ENCODE measurements at places on chromosomes 7 and 10.

- no peak for DNase-seq
These were observed 170.4 kb downstream of the FRMD4A start for GRCh38 chr10:14160299-14160698.

DNA sequence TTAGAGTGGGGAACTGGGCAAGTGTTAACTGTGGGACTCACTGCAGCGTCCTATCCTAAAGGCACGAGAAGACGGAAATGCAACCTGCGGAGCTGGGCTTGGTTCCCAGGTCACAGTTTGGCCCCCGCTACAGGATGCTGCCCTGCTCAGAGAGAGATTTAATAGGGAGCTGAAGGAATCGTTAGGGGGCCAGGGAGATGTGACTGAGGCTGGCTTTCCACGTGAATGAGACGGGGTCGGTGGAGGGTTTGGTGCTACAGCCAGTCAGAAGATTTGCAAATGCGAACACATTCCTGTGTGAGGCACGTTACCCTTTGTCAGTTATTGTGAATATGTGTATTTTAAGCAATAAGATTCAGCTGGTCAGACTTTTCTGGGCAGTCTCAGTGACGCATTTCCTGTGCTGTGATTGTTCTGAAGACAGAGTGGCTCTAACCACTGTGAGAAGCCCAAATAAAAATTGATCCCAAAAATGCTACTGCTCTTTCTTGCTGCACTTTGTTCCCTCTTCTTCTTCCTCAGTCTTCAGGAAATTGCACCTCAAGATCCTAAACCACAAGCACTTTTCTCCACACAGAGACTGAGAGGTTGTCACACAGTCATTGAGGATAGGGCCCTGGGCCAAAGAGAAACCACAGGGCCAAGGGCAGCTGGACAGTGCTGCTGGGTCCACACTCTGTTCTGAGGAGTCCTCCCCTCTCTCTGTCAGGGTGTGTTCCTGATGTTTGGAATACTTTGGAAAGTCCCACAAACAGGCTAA, 21.2 kb downstream of the CYP17A1 start:
- DNase-seq = no peak

DNA sequence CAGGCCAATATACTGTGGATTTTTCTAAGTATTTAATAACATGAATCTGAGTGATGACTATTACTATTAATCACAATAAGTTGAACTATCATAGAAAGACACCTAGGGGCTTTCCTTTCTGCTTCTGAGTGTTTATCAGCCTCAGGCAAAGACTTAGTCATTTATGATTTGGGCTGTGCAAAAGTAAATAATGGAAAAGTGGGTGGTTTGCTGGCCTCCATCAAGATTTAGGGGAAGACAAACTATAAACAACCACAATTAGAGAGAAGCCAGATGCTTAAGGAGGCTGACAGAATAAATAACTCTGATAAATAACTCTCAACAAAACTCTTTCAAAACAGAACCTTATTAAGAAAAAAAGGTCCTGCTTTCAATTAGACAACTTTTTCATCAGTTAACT, 64.7 kb downstream of the MACC1 start:
- no peak for DNase-seq

- DNase-seq = no peak
These were observed 22.9 kb downstream of the GSAP start for GRCh38 chr7:77393261-77393660.

DNA sequence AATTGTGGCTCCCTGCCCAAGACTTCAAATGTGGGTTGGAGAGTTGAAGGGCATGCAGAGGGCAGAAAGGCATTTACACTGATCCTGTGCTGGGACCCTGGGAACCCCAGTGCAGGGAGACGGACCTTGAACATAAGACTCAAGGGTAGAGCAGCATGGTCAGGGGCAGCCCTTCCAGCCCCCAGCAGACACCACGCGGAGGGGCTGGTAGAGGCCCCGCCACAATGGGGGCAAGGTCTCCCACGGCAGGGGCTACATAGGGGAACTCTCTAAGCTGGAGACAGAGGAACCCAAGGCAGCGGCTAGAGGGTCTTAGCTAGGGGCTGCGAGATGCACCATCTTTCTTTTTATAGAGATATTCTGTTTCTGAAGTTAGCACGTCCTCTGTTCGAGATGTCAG, 45.2 kb upstream of the EBF3 start:
- no peak for DNase-seq

DNA sequence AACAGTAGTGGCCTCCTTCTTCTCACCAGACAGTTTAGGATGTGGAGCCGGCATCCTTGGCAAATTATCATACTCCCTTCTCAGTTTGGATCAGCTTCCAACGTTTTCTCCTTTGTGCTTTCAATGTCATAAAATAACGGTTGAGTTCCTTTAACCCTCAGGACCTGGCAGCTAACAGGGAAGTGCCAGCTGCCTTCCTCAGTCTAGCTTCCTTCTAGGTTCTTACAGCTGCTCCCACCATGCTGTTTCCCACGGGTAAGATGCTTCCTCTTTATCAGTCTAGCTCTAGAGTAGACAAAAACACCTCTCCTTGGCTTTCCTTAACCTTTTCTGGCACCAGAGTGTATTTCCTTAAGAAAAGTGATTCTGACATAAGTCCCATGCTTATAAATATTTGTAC, 33.2 kb downstream of the BLVRA start:
- no peak for DNase-seq

GRCh38 chr7:143216151-143216550, 5.7 kb upstream of the TAS2R40 start:
- DNase-seq = no peak

GRCh38 chr10:114911801-114912469, 26.1 kb upstream of the TRUB1 start:
- no peak for DNase-seq

GRCh38 chr10:104300736-104301292, 31.8 kb downstream of the GSTO2 start:
- DNase-seq = no peak

DNA sequence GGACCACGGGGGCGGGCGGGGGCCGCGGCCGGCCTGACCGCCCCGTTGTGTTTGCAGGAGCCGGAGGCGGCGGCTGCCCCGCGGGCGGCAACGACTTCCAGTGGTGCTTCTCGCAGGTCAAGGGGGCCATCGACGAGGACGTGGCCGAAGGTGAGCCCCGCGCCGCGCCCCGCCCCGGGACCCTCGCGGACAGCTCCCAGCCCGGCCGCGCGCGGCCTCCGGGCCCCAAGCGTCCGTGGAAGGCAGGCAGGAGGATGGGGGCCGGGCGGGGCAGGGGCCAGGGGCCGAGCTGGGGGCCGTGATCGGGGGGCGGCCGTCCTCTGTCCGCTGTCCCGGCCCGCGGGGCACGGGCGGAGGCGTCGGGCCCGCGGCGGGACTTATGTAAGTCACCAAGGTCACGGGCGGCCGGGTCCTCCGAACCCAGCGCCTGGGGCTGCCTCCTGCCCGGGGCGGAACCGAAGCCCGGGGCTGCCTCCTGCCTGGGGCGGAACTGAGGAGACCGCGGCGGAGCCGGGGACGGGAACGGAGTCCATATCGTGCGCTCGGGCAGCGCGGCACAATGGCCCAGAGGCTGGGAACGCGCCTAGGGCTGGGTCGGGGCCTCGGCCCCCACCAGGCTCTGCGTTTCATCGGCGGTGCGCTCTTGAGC, 497 bp downstream of the PPP2R2D start:
- no peak for DNase-seq

DNA sequence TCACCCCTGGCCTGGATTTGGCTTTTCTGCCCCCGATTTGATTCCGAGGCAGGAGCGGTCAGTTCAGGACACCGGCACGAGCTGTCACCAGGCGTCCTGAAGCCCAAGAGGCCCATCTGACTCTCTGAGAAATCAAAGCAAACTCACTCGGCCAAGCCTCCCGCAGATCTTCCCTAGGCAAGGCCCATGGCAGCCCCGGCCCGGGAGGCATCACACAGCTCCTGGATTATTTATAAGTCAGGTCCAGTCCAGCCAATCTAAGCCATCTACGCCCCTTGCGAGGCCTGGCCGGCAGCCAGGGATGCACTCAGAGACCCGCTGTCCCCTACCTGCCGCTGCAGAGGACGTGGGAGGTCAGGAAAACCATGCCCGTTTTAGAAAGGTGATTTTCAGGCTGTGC, 87.3 kb upstream of the DIP2C start:
- no peak for DNase-seq

DNA sequence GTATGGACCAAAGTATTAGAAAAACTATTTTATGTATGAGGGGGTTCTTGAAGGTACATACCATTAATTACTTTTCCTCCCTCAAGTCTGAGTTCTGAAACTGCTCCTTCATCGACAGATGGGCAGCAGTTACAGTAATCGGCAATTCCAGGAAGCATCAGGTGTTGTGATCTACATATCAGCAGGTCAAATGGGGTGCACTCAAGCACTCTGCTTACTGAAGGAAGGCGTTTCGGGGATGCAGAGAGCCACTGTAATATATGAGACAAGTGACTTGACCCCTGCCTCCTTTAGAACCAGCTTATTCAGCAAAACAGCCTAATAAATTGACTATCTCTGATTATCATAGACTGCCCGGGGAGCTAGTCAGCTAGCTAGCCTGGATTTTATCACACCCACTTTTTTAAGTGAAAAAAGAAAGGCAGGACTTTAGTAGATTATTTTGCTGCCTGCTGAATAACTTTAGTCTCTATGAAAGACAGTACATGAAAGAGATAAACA, 4.2 kb downstream of the SMNDC1 start:
- DNase-seq = no peak

- DNase-seq = no peak
These were observed 10.7 kb upstream of the FHIP2A start for GRCh38 chr10:114810926-114811325.

Data from stimulated activated CD8-positive, alpha-beta memory T cell treated with anti-CD3 and anti-CD28 coated beads, Interleukin-4, amount 100 ng/mL, for 24 hours (primary cell).